Activated CD4-positive, alpha-beta T cell treated with anti-CD3 and anti-CD28 coated beads for 24 hours (primary cell): ENCODE measurements at places on chromosomes 6 and 20.

DNA sequence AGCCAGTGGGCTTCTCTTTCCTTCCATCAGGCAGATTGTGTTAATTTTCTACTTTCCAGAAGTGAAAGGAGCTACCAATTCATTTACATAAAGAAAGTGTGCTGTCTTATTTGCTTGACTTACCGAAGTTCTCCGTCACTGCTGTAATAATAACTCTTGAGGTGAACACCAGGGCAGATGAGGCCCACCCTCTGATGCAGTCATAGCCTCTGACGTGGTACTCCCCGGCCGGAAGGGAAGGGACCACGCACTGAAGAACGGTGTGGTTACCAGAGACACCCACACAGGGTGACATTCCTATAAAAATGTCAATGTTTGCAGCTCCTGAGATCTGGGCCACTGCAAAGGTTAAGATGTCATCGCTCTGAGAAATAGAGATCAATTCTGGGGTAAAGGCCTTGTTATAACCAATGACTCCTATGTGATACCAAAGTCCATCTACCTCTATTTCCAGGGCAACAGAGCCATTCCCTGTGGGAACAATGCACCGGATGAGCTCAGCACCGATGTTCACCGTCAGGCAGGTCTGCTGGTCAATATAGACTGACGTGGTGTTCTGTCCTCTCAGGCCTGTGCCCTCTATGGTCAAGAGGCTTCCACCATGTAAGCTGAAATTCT lies 62.9 kb downstream of the PKHD1 start:
- no peak for DNase-seq

GRCh38 chr6:56802584-56802983 lies 152.3 kb upstream of the BEND6 start:
- DNase-seq: no peak

- DNase-seq: no peak
These were observed 384.1 kb downstream of the LAMA2 start for GRCh38 chr6:129267028-129267427.

DNA sequence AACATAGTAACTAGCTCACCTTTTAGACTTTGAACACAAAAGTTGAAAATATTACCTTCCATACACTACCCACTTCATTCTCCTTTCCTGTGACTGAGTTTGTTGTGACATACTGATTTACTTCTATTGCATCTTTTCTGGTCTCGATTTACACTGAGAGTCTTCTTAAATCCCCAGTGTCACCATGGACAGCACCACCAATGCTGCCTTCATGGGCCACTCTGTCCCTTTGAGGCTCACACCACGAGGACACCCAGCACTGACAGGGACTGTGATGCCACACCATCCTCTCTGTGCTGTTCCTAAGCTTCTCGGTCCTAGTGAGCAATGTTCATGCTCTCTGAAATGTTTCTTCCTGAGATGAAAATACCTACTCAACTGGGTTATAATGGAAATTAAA lies 337.1 kb upstream of the IRAK1BP1 start:
- no peak for DNase-seq

GRCh38 chr6:45640081-45640491 lies 262.4 kb upstream of the SUPT3H start:
- no peak for DNase-seq

DNA sequence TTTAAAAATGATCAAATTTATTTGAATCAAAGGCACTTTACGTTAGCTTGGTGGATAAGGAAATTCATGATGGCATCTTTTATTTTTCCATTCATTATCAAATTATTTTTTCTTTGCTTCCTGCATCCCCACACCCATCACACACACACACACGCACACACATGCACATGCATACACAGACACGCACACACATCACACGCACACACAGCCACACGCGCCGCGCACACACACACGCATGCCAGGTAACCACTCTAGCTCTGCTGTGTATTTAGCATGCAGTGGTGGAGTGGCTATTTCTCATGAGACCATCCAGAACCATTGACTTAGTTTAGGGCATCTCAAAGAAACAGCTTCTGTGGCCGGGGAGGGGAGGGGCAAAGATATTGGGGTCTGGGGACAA lies 47.0 kb downstream of the GNAS start:
- DNase-seq: no peak

GRCh38 chr20:38212806-38213606 lies 47.5 kb downstream of the KIAA1755 start:
- DNase-seq: no peak

DNA sequence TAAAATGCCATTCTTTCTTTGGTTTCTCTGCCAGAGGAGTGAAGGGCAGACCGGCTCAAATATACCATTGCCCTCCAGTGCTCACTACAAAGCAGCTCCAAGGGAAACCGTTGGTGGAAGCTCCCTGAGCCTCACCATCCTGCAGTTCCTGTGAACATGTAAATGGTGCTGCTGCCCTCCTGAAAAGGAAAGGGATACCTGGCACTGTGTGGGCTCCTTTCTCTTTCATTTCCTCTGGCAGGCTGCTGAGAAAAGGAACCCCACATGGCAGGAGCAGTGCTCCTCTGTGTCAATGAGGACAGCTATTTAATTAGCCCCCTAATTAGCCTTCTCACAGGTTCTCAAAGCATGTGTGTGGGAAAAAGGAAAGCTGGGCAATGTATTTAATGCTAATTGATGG lies 142.5 kb downstream of the KLHL32 start:
- DNase-seq: no peak

- DNase-seq: no peak
These were observed 124.4 kb downstream of the TRMT11 start for GRCh38 chr6:126110512-126111270.

DNA sequence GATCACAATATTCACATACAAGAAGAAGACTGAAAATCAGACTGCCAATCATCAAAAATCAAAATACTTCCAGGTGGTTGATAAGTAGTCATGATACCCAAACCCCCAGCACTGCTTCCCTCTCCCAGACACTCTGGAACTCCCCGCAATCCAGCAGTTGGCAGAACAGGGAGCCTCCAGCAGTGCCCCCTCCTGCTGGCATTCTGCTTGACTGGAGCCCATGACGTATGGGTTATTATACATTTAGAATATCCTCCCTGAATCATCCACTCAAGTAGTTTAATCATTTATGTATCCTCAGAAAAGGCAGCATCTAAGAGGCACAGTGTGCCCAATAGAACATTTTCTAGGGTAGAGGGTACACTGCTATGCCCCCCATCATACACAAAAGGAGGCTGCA lies 9.3 kb upstream of the OGFRL1 start:
- no peak for DNase-seq

- no peak for DNase-seq
These were observed 3.1 kb downstream of the DHX35 start for GRCh38 chr20:38965264-38965663.

- DNase-seq: no peak
These were observed 247.0 kb upstream of the KCNQ5 start for GRCh38 chr6:72374857-72375256.

DNA sequence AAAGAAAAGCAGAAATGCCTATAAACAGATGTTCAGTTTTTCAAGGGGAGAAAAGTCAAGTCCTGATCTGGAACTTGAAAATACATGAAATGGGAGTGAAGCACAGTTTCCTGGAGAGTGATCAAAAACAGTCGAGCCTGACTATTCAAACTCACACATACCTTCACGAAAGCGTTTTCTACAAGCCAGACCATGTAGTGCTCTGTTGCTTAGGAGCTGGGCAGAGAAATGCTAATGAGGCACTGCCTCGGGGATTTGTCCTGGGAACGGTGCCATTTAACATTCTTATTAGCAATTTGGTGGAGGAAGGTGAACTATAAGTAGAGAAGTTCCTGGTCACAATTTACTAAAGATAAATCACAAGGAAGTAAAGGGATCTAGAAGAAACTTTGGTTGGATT lies 5.9 kb downstream of the NHSL1 start:
- no peak for DNase-seq

DNA sequence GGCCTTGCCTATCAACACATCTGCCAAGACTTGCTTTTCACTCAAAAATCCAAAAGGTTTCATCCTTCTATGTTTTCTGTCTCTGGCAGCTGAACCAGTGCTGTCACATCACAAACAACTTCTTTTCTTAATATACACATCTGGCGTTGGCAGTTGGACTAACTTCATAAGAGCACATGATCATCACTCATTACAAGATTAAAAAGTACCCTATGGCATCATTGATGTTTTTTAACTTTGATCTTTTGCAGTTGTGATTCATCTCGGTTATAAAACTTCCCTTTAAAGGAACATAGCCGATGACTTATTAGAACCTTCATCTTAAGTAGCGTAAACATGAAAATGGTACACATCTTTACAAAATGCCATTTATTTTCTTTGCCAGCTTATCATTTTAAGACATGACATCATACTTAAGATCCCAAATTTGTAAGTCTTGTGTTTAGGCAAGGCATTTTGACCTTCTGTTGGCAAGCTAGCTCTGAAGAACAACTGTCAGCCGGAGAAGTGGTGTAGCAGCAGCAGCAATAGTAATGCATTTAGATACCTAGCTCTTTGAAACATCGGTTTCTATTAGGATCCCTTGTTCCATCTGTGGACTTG lies 64.2 kb upstream of the SUPT3H start:
- DNase-seq: no peak

GRCh38 chr6:16102208-16102607 lies 26.7 kb upstream of the MYLIP start:
- no peak for DNase-seq

DNA sequence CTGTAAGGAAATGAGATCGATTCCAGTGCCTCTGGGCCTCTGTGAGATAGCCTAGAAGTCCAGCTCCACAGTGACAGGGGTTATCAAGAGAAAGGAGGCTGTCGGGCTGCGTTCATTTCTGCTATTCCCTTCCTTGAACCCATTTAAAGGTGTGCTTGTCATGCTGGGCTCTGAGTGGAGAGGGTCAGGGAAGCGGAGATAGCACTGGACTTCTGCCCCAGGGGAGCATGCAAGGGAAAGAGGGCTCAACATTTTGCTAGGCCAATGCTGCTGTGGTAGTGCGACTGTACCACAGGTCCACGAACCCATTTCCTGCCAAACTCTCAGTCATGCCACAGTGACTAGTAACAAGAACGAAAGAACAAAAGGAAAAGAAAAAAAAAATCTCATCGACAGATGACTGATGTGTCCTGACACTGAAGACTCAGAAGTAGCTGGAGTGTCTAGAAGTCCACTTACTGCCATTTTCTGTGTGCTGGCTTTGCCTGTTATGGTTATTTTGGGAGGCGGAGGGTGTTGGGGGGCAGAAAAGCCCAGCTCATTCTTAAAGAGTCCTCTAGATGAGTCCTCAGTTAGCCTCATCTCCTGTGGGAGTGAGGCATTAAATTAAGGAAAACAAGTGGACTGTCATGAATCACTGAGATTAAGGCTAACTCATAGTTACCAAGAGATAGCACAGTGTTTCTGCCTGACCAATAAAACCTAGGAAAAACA lies 8.1 kb downstream of the NEDD9 start:
- DNase-seq: no peak

GRCh38 chr6:29976588-29977424 lies 34.5 kb downstream of the HLA-A start:
- peak; percentile 20 for DNase-seq

DNA sequence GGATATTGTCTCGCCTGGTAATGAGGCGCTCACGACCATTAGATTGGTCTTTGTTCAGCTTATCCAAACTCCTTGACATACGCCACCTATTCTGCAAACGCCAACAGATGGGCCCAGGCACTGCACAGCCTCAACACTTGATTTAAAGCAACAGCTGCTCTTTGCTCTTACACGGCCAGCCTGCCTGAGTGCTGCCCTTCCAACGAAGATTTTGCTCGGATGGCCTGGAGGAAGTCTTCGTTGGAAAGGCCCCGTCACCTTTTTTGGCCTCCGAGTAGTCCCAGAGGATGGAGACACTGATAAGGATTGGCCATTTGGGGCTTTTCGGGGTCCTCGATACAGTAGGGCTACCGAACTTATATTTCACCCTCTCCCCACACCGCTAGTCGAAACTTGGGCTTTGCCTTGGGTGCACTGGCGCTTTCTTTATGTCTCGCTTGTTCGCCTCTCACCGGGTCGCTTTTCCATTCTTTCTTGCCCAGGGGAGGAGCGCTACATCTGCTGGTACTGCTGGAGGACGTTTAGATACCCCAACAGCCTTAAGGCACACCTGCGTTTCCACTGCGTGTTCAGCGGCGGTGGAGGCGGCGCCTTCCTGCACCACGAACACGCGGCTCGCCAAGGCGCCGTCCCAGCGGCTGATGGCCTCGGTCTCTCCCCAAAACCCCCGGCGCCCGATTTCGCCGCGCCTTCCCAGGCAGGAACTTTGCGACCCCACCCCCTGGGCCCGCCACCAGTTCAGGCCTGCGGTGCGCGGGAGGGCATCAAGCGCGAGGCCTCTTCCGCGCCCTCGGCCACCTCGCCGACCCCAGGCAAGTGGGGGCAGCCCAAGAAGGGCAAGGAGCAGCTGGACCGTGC lies 6.1 kb downstream of the PRDM13 start:
- no peak for DNase-seq
